ENCODE measurements at places on chromosomes 1 and 21.

- DNase-seq: no peak
Measured at GRCh38 chr1:112356765-112357164, 39.2 kb upstream of the CTTNBP2NL start.

- DNase-seq: peak; percentile 68
Measured at GRCh38 chr1:153963850-153964331, 554 bp upstream of the SLC39A1 start.

DNA sequence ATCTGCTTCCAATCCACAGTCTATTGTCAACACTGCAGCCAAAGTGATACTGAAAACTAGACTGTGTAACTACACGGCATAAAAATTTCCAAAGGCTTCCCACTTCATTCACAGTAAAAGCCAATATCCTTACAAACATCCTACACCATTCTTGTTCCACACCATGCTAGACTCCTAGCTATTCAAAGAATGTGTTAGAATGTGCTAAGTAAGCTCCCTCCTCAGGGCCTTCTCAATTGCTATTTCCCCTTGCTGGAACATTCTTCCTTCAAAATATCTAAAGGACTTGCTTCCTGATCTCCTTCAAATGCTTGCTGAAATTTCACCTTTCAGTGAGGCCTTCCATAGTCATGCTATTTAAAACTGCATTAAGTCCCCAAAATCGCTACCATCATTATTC lies 228.1 kb downstream of the AKT3 start:
- no peak for DNase-seq

- DNase-seq: peak; percentile 59
Measured at GRCh38 chr1:22773981-22774832, 63.6 kb downstream of the EPHB2 start.

DNA sequence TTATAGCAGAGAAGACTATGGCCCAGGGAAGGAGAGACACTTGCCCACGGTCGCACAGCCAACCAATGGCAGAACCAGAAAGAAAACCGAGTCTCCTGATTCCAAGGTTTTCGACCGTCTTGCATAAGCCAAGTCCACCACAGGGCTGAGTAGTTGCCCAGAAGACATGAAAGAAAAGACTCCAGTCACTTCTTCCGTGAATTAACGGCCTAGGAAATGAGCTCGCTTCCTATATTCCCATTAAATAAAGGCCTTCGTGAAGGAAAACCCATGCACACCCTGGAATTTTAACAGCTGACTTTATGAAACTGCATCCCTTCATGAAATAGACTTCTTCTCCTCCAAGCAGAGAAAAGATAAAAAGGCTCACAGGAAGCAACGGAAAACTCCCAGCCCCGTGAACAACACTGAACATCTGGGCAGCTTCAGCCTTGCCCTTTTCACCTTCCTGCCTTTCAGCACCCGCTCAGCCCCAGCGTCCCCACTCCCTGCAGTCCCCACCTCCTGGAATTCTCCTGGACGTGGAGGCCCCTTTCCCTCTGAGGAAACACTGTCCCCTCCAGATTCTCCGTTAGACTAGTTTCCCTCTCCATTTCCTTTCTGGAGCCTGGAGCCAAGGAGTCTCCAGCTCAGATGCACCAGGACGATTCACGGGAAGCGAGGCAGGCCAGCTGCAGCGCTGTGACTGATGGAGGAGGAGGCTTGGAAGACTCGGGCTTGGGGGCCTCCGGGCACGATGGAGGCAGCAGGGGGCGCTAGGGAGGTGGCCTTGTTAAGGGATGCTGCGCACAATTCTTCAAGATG lies 2.7 kb upstream of the MYOC start:
- peak; percentile 70 for DNase-seq

- DNase-seq: no peak
Measured at GRCh38 chr1:169363046-169363730, 4.4 kb downstream of the NME7 start.

DNA sequence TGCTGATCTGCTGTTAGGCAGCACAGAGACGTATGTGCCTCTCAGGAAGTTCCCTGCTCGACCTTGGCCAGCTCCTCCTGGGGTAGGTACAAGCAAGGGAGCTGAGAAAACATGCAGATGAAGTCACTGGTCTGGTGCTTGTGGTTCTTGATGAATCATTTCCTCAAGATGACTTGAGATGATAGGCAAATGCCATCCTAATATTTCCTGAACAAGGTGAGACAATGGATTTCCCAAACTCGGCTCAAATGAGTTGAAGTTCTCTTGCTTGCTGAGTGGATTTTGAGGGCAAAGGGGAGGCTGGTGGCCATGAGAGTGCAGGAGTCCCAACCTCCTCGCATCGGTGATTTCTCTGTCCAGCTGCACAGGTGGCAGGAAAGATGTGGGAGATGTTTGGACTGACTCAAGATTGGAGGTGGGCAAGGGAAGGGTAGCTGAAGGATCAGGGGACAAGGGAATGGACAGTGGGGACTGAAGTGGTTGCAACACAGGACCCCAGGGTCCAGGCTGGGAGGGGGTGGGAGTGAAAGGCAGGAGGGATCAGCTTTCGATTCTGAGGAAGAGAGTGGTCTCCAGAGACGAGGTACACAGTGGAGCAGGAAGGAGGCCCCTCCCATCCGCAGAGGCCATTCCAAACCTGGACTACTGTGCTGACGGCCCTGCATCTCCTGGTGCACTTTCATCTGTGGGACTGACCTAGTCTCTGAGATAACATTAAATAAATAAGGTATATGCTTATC lies 63.9 kb downstream of the CAPN2 start:
- DNase-seq: no peak

DNA sequence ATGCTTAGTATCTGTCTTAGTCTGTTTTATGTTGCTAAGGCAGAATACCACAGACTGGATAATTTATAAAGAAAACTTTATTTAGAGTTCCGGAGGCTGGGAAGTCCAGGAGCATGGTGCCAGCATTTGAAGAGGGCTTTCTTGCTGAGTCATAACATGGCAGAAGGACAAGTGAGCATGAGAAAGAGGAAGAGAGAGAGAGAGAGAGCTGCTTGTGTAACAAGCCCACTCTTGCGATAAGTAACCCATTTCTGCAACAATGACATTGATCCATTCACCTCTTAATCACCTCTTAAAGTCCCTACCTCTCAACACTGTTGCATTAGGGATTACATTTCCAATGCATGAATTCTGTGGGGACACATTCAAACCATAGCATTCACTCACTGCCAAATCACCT lies 11.7 kb upstream of the MYOCOS start:
- DNase-seq: no peak

GRCh38 chr1:224523676-224524075 lies 89.1 kb upstream of the WDR26 start:
- no peak for DNase-seq

DNA sequence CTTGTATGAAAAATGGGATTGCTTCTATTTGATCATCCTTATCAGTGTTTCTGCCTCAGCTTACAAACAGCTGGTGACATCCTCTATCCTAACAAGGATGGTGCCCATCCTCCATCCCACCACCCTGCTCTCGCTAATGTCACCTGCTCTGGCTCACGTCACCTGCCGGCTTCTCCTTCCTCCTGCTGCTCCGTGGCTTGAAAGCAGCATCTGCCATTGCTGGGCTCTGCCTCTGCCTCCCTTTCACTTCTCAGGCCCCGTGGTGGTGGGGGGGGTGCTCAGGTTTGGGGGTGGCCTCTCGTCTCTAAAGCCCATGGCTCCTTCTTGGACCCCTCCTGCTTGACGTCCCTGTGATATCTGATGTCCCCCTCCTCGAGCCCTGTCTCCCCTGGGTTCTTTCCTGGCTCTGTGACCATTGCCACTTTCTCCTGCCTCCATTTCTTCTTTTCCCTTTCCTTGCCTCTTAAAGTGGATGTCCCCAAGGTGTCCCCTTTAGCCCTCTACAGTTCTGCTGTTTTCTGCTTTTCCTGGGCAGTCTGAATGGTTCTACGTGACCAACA lies 135.5 kb upstream of the ERRFI1 start:
- DNase-seq: no peak
